Hepatocyte (in vitro differentiated cells): ENCODE measurements at places on chromosomes 13 and 19. TPM values are rescaled to one million over a fixed set of nuclear protein-coding genes. Genes with fewer than 3 reads are reported as not detected.

DNA sequence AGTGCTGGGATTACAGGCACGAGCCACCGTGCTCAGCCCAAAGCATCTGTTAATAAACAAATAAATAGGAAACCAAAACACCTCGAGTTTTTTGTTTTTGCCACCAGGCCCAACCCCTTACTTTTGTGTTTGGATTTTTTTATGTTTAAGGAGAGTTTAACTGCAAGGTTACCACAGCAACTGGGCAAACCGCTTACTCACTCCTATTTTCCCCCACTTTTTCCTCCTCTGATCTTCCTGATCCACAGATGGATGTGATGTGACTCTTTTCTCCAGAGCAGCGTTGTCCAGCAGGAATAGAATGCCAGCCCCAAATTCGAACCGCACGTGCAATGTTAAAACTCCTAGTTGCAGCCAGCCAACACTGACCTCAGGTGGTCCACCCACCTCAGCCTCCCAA, 2.1 kb upstream of the PNMA8B start:
- peaks cover 4% of the 10 kb centered on the region for H3K27me3 ChIP-seq
- no peak overlapping the region for H3K27ac ChIP-seq
- H3K4me1 ChIP-seq, result peaks cover 15% of the 10 kb centered on the region
- H3K4me3 ChIP-seq, result no peak overlapping the region
- DNase-seq, result no peak
- H3K36me3 ChIP-seq, result no peaks in the 10 kb centered on the region

ICAM4 gene
- 4.5 and 7.9 TPM in 2 replicates for total RNA-seq

NAXD gene
- total RNA-seq, result 29.9 and 30.9 TPM in 2 replicates

DNA sequence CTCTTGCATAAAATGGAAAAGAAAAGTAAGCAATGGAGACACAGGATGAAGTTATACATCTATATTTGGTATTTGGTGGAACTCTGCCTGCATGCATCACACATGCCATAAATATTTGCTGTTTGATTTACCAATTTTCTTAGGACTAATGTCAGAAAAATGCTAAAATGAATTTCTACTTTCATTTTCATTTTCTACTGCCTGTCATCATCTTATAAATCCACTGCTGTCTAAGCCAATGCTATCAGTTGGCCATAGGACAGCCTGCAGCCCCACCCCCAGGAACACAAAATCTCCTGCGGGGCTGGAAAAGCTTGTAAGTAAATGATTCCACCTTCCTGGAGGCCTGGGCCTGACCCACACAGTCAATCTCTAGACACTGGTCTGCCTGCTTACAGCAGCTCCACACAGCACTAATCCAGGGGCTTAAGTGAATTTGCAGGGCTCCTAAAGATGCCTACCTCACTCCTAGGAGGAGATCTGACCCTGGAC, 122.0 kb downstream of the ENOX1 start:
- peak overlapping the region; percentile 26 for H3K27ac ChIP-seq
- no peaks in the 10 kb centered on the region for H3K36me3 ChIP-seq
- H3K27me3 ChIP-seq, result no peaks in the 10 kb centered on the region
- peak; percentile 59 for DNase-seq
- H3K4me1 ChIP-seq, result peaks cover 24% of the 10 kb centered on the region
- no peak overlapping the region for H3K4me3 ChIP-seq

ZNF420 gene
- 12.9 and 14.8 TPM in 2 replicates for total RNA-seq

DNA sequence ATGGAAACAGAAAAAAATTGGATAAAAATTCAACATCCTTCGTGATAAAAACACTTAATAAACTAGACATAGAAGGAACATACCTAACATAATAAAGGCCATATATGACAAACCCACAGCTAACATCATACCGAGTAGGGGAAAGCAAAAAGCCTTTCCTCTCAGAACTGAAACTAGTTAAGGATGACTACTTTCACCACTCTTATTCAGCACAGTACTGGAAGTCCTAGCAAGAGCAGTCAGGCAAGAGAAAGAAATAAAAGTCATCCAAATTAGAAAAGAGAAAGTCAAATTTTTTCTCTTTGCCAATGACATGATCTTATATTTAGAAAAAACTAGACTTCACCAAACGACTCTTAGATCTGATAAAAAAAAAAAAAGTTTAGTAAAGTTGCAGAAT, 25.8 kb upstream of the SLC7A9 start:
- peaks cover 7% of the 10 kb centered on the region for H3K36me3 ChIP-seq
- no peak overlapping the region for H3K4me3 ChIP-seq
- H3K27me3 ChIP-seq, result no peaks in the 10 kb centered on the region
- no peak overlapping the region for H3K27ac ChIP-seq
- no peak for DNase-seq

- no peak overlapping the region for H3K4me3 ChIP-seq
- H3K27me3 ChIP-seq, result no peaks in the 10 kb centered on the region
- DNase-seq, result no peak
- no peaks in the 10 kb centered on the region for H3K4me1 ChIP-seq
- H3K36me3 ChIP-seq, result no peaks in the 10 kb centered on the region
Measured at GRCh38 chr13:39784347-39784746, 128.9 kb downstream of the COG6 start.

ZNF541 gene
- total RNA-seq, result 0.43 TPM in 1 of 2 replicates, not detected in the other

- no peak overlapping the region for H3K27ac ChIP-seq
- no peak for DNase-seq
- no peak overlapping the region for H3K4me3 ChIP-seq
Measured at GRCh38 chr13:25980255-25980654, 71.6 kb downstream of the SHISA2 start.

DNA sequence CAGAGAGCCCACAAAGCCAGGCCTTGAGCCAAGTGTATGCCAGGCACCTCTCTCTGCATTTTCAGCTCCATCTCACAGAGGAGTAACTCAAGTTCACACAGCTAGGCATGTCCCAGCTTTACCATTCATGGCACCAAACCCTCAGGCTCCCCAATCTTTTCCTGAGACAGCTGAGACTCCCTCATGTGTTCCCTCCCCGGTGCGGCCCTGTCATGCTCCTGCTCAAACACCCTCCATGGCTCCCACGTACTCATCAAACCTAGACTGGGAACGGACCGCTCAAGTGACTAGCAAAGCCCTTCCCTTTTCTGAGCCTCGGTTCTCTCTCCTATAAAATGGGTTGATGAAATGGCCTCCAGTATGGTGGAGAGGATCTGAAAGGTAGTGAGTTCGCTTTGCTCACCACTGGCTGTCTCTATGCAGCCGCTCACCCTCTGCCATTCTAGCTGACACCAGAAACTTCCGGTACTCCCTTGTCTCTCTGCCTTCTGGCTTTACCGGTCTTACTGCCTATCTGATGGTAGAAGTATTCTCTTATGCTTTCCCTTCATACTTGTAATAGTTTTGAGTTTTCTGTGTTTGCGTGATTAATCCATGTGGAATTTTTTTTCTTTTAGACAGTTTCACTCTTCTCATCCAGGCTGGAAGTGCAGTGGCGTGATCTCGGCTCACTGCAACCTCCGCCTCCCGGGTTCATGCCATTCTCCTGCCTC, 7.8 kb upstream of the SLC44A2 start:
- peak overlapping the region; percentile 80 for H3K27ac ChIP-seq
- no peak overlapping the region for H3K4me3 ChIP-seq
- DNase-seq, result peak; percentile 58
- no peaks in the 10 kb centered on the region for H3K36me3 ChIP-seq
- no peaks in the 10 kb centered on the region for H3K27me3 ChIP-seq

VSTM1 gene
- total RNA-seq, result not detected in 2 replicates

DNA sequence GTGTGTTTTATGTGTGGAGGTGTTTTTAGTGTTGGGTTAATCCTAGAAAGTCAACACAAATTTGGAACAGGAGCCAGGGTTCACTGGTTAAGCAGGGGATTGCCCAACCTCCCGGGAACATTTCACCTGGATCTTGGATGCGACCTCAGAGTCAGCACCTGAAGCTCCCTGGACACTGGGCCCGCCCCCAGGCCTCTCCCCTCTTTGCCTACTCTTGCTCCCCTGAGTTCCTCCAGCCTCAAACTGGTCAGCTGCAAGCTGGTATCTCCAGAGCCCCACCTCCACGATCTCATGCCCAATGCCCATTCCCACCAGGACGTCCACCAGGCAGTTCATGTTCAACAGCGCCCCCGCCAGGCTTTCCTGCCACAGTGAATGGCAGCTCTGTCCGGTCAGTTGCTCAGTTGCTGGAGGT, 9.7 kb downstream of the HSD17B14 start:
- H3K4me1 ChIP-seq, result no peaks in the 10 kb centered on the region
- H3K27me3 ChIP-seq, result no peaks in the 10 kb centered on the region
- H3K4me3 ChIP-seq, result no peak overlapping the region
- H3K36me3 ChIP-seq, result no peaks in the 10 kb centered on the region

GRCh38 chr13:98889419-98890085, 88.3 kb downstream of the DOCK9 start:
- no peaks in the 10 kb centered on the region for H3K36me3 ChIP-seq
- DNase-seq, result no peak
- no peaks in the 10 kb centered on the region for H3K27me3 ChIP-seq
- H3K4me3 ChIP-seq, result no peak overlapping the region
- no peak overlapping the region for H3K27ac ChIP-seq
- peaks cover 12% of the 10 kb centered on the region for H3K4me1 ChIP-seq

CGB3 gene
- total RNA-seq, result 1.1 TPM in 1 of 2 replicates, not detected in the other

DNA sequence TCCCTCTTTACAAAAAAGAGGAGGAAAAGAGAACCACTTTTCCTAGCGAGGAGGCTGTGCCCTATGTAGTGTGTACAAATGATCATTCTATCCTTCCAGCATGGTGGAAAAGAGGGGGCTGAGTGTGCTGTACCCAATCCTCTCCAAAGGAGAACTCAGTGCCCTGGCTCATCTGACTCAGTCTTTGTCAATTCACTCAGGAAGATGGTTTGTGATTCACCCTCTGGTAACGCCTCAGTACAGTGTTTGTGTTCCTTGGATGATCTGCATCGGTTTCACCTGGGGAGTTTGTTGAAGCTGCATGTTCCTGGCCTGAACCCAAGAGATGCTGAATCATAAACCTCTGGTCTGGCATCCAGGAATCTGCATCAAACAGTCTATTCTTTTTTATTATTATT, 18.3 kb upstream of the ENOX1 start:
- peak; percentile 45 for DNase-seq
- H3K36me3 ChIP-seq, result no peaks in the 10 kb centered on the region
- H3K27me3 ChIP-seq, result no peaks in the 10 kb centered on the region
- H3K4me1 ChIP-seq, result no peaks in the 10 kb centered on the region
- no peak overlapping the region for H3K4me3 ChIP-seq
- H3K27ac ChIP-seq, result no peak overlapping the region
